ENCODE measurements at places on chromosomes 5 and 9.

- DNase-seq, result no peak
Observed at GRCh38 chr9:26677965-26678706, 214.5 kb downstream of the CAAP1 start.

DNA sequence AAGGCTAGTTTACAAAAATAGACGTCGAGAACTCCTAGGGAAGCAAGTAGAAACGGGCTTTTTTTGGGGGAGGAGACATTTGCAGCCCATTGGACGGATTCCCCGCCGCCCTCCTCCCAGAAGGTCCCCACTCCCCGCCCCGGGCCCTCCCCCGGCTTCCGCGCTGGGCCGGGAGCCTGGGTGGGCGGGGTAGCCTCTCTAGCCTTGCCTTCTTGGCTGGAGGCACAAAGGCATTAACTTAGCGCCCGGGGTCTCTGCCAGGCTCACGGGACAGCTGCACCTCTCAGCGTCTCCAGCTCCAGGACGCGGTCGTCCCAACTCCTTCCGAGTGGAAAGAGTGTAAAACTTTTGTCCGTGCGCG, at the start of gene DMRTA1:
Gene DMRTA1 (plus strand): TSS at position 236 of the 361 bp plus-strand sequence. CDS start 242 bp downstream, outside the sequence.
- peak; percentile 18 for DNase-seq

GRCh38 chr5:112823656-112824055, 37.4 kb upstream of the SRP19 start:
- no peak for DNase-seq

DNA sequence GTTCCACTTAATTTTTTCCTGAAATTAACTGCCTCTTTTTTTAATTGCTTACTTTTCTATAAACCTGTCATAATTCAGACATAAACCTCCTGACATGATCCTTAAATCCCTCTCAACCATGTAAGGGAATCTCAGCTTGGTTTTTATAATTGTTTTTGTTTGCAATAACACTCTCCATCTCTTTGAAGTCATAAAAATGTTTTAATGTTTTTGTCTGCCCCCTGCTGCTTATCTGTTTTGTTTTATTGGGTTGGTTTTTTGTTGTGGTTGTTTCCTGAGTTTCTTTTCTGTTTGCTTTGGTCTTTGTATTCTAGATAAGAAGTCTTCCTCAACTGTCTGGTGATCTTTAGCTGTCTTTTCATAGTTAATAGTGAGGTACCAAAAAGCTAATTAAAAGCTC, 142.0 kb downstream of the CDH6 start:
- no peak for DNase-seq

GRCh38 chr9:84893419-84894128, 224.0 kb downstream of the NTRK2 start:
- DNase-seq, result no peak

Measured in stimulated activated CD4-positive, alpha-beta T cell treated with anti-CD3 and anti-CD28 coated beads, Interleukin-12 subunit alpha, Interleukin-12 subunit beta, amount 100 ng/mL, for 4 hours (primary cell).